ENCODE measurements at places on chromosomes 7 and 10.
A peak's percentile ranks its signal among the peaks of the same experiment; 100 is the strongest.

DNA sequence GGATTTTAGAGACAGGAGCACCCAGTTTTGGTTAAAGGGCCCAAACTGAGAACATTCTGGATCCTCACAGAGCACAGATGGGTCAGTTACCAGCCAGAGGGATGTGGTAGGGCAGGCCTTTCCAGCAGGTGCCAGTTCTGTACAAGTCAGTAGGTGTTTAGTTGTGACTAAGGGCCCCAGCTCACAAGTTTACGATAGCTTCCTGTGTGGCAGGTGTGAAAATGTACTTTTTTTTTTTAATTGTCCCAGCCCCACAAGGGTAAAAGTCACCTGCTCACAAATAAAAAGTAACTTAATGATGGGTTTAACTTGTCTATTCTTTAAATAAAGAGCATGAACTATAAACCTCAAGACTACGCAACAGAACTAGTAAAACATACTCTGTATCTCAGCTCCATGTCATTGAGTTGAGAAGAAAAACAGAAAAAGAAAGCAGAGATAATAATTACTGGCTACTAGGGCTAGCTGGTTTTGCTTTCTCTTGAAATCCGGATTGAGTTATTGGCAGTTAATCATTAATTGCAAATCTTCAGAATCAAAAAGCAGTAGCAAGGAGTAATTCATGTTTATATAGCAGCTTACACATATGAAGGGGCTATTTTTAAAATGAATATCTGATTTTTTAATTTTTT, 15.4 kb downstream of the NFE2L3 start:
- no peak for DNase-seq

DNA sequence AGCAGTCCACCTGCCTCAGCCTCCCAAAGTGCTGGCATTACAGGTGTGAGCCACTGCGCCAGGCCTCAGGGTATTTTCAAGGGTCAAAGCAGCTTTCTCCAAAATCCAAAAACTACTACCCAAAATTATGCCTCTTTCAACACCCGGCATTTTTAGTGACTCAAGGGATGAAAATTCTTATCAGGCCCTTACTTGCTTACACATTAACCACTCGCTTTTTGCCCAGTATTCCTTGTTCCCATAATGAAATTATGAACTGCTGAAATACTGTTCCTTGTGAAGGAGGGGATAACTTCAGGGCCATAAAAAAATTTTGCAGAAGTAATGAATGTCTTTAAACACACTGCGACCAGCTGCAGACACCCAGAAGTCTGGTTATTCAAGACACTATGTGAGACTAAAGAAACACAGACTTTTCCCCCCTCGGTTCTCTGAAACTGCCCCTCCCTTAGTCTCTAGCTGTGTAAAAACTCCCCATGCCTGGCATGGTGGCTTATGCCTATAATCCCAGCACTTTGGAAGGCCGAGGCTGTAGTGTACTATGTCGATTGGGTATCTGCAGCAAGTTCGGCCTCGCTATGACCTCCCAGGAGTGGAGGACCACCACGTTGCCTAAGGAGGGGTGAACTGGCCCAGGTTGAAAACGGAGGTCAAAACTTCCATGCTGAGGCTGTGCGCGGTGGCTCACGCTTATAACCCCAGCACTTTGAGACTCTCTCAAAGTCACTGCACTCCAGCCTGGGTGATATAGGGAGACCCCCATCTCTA, 12.0 kb downstream of the FXYD4 start:
- DNase-seq = no peak

DNA sequence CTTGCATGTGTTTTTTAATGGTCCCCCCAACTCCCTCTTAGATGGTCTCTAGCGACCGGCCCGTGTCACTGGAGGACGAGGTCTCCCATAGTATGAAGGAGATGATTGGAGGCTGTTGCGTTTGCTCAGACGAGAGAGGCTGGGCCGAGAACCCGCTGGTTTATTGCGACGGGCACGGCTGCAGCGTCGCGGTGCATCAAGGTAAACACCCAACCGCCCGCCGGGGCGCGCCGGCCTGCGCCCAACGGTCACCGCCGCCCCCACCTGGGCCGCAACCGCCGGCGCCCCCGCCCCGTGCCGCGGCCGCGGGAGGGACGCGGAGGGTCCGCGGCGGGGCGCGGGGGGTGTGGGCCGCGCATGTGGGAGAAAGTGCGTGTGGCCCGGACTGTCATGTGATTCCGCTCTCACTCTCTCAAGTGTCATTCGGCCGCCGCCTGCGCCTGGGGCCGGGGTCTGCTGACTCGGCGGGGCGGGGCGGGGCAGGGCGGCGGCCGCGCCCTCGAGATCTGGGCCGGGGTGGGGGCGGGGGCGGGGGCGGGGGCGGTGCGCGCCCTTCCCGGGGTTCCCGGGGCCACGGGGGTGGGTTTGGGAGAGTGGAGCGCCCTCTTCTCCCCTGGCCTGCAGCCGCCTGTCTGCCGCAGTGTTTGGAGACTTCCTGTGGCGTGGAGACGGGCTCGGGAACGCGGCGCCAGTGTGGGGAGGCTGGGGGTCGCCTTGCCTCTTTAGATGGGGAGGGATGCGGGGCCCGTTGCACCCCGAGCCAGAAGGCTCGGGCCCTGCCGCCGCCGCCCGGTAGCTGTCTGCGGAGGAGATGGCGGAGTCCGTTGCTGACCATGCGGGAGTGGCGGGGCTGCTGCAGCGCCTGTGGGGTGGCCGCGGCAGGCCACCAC, 817 bp downstream of the MLLT10 start:
- DNase-seq = peak; percentile 35

DNA sequence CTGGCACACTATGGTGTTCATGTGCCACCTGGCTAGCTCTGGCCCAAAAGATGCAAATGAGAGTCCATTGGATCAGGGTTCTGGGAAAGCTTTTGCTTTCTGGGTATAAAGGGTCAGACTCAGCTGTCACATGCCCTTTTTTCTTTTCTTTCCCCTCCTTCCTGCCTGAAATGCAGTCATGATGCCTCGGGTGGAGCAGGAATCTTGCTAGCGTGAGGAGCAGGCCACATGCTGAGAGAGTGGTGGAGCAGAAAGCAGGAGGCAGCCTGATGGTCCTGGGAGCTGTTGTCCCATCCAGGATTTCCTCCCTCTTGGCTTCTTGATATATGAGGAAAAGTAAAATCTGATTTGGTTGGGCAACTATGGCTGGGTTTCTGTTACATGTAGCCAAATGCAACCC, 2.7 kb upstream of the LHPP start:
- DNase-seq = no peak

GRCh38 chr10:112140110-112140970, 43.2 kb downstream of the GPAM start:
- peak; percentile 26 for DNase-seq

DNA sequence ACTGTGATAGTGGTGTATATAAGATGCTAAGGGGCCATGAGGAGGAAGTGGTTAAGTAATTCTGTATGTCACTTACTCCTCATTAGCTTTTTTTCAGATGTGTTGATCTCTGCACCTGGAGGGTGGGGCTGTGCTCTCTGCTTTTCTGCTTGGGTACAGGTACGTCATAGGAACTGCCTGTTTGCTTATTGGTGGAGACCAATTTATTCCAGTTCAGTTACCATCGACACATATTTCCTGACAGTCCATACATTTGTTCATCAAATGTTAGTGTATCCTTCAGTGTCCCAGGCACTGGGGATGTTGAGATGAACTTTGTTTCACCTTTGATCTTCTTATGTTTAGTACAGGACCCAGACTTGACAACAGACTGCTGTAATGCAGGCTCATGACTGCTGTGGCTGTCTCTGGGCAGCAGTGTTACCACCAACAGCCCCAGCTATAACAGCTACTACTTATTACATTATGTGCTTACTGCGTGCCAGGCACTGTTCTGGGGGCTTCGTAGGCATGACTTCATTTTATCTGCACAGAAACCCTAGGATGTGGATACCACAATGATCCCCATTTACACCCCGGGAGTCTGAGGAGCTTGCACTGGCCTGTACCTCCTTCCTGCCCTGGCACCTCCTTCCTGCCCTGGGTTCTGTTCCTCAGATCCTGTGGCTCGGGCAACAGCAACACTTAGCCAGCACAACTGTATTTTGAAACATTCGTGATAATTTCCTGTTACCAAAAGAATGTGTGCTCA, 87.4 kb downstream of the BUB3 start:
- DNase-seq = peak; percentile 30

GRCh38 chr10:71260622-71261325, 48.4 kb downstream of the UNC5B start:
- DNase-seq = no peak

DNA sequence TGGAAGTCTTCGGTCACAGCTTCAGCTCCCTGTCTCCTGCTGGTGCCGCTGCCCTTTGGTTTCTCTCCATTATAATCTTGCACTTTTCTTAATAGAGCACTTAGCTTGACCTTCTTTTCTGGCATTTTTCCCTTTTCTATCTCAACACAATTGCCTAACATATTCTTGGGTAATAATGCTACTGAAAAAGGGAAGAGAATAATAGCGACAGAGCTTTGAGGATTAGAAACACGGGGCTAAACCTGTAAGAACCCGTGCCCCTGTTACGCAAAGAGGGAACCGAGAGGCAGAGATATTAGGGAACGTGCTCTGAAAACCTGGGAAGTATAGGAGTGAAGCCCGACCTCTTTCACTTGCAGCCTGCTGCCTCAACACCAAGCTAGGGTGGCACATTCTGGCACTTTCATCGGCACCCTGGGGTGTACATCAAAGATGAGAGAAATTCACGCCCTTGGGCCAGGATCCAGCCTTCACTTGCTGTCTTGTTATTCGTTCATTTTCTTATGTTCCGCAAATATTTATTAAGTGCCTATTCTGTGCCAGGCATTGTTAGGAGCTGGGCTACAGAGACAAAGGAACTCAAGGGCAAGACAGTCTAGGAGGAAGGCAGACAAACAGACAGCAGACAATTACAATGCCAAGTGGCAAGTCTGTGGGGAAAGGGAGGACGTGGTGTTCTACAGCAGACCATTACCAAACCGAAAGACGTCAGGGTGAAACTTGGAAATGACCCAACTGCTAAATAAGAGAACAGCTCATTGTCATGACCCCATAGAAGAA, 33.0 kb upstream of the GALNTL5 start:
- no peak for DNase-seq

DNA sequence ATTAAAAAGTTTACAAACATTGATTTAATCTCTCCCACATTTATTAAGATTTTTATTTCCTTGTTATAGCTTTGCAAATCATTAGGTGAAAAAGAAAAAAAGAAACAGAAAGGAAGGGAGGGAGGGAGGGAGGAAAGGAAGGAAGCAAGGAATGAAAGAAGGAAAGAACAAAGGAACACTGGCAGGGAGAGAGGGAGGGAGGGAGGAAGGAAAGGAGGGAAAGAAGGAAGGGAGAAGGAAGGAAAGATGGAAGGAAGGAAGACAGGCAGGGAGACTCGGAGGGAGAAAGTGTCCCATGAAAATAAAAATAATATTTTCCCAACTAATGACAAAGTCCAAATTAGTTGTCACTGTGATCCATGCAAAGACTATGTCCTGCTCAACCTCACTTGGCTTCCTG, 6.3 kb upstream of the ITGA8 start:
- DNase-seq = no peak

- no peak for DNase-seq
Measured at GRCh38 chr10:14889318-14889717, 10.7 kb downstream of the SUV39H2 start.

DNA sequence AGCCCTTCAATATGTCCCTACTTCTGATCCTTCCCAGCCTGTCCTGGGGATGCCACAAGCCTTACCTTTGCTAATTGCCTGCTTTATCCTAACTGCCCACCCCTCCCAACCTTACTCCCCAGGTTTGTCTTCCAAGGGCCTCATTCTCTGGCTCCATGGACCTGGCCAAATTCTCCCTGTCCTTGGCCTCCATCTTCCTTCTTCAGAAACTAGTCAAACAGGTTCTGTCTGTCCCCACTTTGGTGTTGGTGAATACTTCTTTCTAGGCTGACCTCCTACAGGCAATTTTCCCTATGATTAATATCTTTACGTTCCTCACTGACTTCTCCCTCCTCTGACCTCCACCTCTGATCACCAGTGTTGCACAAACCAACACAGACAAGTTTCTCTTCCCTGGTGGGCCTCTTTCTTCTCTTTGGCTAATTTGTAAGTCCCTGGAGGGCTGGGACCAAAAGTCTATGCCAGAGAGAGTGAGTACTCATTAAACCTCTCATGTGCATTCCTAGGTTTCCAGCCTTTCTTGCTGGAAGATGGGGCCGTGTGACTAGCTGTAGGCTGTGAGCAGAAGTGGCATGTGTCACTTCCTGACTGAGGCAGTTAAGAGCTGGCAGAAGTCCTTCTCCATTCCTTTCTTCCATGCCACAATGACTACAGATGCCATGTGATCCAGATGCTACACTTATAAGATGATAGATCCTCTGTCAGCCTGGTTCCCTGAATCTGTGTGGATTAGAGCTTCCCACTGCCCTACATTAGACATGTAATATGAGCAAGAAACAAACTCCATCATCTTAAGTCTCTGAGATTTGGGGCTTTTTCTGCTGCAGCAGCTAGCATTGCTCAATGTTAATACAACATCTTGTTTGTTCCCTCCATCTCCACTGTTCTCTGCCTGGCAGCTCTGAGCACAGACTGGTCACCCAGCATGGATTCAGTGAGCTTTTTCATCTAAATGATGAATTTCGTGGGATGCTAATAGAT, 382.7 kb downstream of the RPS24 start:
- DNase-seq = no peak

DNA sequence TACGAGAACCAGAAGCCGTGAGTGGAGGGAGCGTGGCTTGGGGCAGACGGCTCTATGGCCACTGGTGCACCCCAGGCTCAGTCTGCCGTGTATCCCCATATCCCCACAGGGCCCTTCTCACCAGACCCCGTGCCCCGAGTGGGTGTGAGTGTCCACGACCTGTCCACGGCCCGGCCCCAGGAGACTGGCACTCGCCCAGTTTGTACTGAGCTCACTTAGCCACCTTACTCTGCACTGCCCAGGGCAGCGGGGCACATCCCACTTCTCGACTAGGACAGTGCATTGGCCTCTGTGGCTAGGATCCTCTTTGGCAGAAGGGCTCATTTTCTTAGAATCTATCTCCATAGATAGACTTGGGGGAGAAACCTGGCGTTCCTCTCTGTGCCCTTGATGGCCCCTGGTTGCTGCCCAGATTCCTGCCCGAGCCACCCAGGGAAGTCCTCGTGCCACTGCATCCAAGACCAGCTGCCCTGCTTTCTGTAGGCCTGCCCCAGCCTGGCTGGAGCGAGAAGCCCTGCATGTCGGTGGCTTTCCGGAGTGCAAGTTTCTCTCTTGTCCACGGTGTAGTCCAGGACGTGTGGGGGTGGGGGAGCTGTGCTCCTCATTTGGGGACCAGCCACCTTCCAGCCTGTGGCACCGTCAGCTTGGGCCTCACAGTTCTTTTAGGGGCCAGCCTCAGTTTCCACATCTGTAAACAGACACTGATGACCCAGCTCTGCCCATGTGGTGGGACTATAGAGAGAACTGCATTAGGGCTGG, 11.9 kb downstream of the TMEM120A start:
- no peak for DNase-seq

- no peak for DNase-seq
Measured at GRCh38 chr7:150428671-150429451, 21.6 kb upstream of the GIMAP8 start.

- DNase-seq = no peak
Measured at GRCh38 chr7:112192236-112193154, 13.7 kb downstream of the DOCK4 start.

DNA sequence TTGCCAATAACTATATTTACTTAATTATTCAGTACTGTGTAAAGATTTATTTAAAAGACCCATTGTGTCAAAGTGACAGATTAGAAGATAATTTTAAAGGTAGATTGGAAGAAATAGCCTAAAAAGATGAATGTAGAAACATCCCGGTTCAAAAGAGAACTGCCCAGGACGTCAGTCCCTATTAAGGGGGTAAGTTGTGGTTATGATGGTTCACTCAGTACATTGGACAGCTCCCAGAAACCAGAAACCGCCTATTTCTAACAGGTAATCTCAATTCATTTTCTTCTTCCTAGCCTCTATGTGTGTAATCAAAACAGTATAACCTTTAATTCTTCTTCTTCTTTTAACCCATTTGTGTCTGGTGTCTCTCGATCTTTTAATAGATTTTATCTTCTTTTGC, 1.5 kb upstream of the FERD3L start:
- no peak for DNase-seq
